Caki2 (cell line): ENCODE measurements at places on chromosomes 7 and 10. TPM values are rescaled to one million over a fixed set of nuclear protein-coding genes. Genes with fewer than 3 reads are reported as not detected.

HKDC1 gene
- 52.3 and 68.0 TPM in 2 replicates for total RNA-seq

PIK3AP1 gene
- 0.43 and 2.7 TPM in 2 replicates for total RNA-seq

FAM180A gene
- 0.84 TPM in 1 of 2 replicates, not detected in the other for total RNA-seq

OPN1SW gene
- not detected in 2 replicates for total RNA-seq

ZNF425 gene
- 2.9 and 7.1 TPM in 2 replicates for total RNA-seq

HOXA3 gene
- 3.3 and 32.9 TPM in 2 replicates for total RNA-seq

AKR1C8 gene
- 4.3 TPM in 1 of 2 replicates, not detected in the other for total RNA-seq

TMEM254 gene
- total RNA-seq = 19.8 and 46.2 TPM in 2 replicates

BEND7 gene
- total RNA-seq = 12.7 and 13.3 TPM in 2 replicates

AMPH gene
- total RNA-seq = not detected in 2 replicates

ICA1 gene
- 2.1 and 12.5 TPM in 2 replicates for total RNA-seq

SLC18A3 gene
- total RNA-seq = not detected in 2 replicates

ANKRD2 gene
- total RNA-seq = 15.6 and 19.4 TPM in 2 replicates

DDX56 gene
- 131 and 153 TPM in 2 replicates for total RNA-seq

SPDYE9 gene
- total RNA-seq = not detected in 2 replicates
